ENCODE measurements at places on chromosomes 1 and 21.

DNA sequence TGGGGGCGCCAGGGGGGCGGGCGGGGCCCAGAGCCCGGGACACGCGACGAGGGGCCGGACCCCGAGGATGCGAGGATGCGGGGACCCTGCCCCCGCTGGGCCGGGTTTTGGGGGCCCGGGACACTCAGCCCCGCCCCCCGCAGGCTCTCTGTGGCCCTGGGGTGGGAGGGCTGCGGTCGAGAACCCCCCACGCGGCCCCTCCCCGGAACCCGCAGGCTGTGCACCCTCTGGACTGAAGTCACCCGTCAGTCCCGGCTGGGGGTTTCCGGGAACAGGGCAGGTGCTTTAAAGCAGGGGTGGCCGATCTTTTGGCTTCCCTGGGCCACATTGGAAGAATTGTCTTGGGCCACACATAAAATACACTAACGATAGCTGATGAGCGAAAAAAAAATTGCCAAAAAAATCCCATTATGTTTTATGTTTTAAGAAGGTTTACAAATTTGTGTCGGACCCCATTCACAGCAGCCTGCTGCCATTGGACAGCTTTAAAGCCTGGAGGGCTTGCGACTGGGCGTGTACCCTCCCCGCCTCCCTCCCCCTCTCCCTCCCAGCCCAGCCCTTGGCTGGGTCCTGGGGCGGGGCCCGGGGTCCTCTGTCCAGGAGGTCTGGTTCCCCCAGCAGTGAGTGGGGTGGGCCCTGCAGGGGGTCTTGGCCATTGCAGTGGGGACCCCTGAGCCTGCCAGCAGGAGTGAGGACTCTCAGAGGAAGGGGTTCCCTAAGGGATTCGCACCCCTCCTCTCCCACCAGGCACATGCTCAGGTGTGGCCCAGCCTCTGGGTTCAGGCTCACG lies 21.6 kb upstream of the C1orf159 start:
- no peak for DNase-seq

- DNase-seq, result no peak
Measured at GRCh38 chr1:81915937-81916336, 115.2 kb downstream of the ADGRL2 start.

- no peak for DNase-seq
Measured at GRCh38 chr1:151612501-151613281, 841 bp downstream of the SNX27 start.

DNA sequence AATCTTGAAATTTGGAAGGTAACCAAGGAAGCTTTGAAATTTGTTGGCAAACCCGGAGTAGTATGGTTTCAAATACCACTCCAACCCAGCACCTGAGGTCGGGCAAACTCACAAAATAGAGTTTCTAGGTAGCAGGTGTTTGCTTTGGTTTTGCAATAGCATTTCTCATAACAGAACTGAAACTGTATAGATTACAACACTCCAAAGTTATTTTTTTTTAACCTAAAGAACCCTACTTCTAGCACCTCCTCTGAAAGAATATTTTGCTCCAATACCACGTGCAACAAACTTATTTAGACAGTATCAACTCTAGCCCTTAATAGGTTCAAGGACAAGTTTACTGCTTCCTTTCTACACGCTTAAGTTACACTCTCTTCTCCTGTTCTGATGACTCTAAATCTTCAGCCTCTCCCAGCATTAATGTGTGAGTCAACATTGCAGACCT lies 178.5 kb upstream of the FMN2 start:
- no peak for DNase-seq

DNA sequence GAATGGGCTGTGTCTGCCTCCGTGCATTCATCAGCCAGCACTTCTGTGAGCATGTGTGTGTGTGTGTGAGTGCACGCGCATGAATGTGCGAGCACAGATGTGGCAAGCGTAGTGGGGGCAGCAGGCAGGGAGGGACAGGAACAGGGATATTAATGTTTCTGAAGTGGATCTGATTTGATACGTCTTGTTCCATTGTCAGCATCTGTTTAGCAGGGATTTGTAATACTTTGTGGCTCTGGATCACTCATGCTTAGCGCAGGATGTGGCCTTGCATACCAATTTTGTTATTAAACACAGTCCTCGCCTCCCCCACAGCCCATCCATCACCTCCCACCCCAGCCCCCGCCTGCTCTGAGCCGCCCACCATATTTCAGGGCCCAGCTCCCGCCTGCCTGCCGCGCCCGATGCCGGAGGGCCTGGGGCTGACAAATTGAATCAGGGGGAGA lies 52.4 kb downstream of the TMEM53 start:
- DNase-seq, result no peak

- DNase-seq, result no peak
Measured at GRCh38 chr21:15222707-15223106, 157.9 kb upstream of the NRIP1 start.

- no peak for DNase-seq
Measured at GRCh38 chr1:110487726-110488125, 31.2 kb downstream of the KCNA10 start.

GRCh38 chr1:96538111-96538641 lies 183.4 kb upstream of the PTBP2 start:
- DNase-seq, result no peak

GRCh38 chr1:108814343-108815125 lies 42.4 kb downstream of the AKNAD1 start:
- no peak for DNase-seq

- DNase-seq, result no peak
Measured at GRCh38 chr1:51564124-51564523, 45.1 kb upstream of the EPS15 start.

GRCh38 chr1:52662645-52663313 lies 29.8 kb downstream of the SHISAL2A start:
- DNase-seq, result no peak

DNA sequence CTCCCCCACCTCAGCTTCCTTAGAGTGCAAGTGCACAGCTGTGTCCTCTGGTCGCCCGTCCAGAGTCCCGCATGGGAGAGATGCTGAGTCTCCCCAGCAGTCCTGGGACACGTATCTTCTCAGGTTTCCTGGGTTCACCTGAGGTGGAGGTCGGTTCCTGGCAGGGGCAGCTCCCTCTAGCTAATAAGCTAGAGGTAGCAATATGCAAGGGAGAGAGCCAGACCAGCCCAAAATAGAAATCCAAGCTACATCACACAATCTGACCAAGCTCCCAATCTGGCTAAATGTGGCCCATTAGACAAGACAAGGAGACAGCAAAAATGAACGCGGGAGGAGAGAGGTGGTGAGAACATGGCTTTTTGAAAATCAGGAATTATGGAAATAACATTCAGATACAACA lies 30.9 kb upstream of the CADM3 start:
- no peak for DNase-seq

- no peak for DNase-seq
Measured at GRCh38 chr1:24717887-24718650, 27.2 kb upstream of the CLIC4 start.

GRCh38 chr21:38766987-38767722 lies 38.6 kb upstream of the ETS2 start:
- no peak for DNase-seq

DNA sequence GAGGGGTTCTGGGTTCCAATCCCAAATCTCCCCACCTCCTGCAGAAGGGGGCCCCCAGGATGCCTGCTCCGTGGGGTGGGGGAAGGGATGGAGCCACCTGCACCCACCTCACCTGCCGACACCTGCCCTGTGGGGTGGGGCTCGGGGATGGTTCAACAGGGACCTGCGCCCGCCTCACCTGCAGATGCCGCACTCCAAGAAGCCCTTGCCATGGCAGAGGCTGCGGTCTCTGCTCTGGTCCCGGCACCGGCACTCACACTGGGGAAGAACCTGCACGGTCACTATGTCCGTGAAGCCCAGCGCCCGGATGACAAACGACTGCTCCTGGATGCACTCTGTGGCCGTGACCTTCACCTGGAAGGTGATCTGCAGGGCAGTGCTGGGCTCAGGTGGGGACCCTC lies 18.1 kb upstream of the PTTG1IP start:
- DNase-seq, result no peak

DNA sequence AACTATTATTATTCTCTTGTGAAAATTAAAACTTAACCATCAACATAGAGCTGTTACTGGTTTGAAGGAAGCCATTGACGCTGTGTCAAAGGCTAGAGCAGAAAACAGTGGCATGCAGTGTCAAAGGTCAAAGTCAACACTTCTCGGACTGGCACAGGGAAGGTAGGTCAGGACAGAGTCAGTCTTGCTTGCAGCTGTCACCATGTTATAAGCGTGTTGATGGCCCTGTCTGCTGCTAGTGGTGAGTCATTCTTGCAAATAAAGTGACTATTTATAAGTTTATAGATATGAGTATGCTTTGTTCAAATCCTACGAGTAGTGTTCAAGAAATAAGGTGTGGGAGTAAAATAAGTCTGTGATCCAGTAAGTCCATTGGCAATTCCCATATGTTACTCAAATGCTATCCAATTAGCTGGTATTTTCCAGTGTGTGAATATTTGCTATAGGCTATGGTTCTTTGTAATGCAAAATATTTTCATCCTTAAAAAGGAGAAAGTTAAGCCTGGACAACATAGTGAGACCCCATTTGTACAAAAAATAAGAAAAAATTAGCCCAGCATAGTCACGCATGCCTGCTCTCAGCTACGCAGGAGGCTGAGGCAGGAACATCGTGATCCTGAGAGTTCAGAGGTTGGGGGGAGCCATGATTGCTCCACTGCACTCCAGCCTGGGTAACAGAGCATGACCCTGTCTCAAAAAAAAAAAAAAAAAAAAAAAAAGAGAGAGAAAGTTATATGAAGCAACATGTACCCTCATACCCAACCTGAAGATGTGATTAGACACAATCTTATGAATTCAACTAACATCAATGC lies 26.3 kb upstream of the TINAGL1 start:
- no peak for DNase-seq

DNA sequence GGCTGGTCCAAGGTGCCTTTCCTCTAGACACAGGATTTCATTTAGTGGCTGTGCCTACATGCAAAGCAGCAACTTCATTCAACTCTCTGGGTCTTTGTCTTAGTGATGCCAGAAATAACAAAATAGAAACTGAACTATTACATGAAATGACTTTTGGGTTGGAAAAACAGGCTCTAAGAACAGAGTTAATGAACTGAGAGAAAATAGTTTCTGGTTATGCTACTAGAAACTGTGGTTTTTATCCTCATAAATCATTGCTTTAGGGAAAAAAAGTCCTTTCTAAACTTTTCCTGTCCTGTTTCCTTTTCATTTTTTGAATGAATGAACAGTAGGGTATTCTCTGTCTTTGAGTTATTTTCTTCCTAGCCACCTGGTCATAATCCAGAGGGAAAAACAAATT lies 424.0 kb downstream of the KIF26B start:
- DNase-seq, result no peak

- DNase-seq, result no peak
Measured at GRCh38 chr1:32014199-32014947, 705 bp downstream of the KHDRBS1 start.

- DNase-seq, result no peak
Measured at GRCh38 chr1:209882286-209882685, 54.5 kb downstream of the UTP25 start.

DNA sequence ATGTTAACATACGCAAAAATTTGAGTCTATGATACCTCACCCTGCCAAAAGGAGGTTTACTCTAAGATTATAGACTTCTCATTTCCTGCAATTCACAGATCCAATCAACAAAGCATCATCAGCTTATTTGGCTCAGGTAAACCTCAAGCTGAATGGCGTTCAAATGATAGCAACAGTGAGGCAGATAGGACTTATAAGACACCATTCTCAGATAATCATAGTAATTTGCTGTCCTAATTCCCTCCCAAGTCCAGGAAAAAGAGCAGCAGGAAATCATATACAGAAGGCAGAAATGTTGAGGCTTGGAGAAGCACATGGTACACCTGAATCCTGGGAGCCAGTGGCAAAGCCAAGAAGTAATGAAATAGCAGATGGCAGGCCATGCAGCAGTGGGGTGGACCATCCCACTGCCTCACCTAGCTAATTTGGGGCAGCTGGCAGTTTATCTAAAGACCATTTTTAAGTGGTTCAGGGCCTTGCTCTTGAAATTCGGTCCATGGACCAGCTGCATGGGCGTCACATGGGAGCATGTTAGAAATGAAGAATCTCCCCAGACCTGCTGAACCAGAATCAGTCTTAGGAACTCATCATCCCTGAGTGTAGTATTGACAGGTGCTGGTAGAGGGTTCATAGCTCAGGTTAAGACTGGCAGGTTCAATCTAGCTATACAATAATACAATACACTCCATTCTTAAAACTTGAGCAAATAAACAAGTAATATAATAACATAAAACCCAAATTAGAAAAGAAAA lies 57.7 kb downstream of the ASTN1 start:
- DNase-seq, result no peak

DNA sequence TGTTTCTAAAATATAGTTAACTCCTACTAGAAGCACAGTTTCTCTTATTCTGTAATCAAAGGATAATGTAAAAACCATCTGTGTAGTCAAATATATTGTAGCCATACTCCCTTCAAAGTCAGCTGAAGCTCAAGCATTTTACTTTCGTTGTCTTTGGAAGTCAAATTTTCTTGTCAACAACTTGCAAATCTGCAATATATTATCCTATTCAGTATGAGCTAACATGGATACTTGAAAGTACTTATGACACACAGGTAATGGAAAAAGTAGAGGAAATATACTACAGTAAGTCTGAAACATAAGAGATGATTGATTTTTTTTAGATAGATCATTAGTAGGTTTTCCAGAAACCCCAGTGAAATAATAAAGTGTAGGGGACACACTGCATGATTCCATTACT lies 121.5 kb downstream of the COL24A1 start:
- no peak for DNase-seq

- DNase-seq, result no peak
Measured at GRCh38 chr1:151267760-151268159, 13.2 kb downstream of the PSMD4 start.

GRCh38 chr1:75079538-75080290 lies 54.5 kb upstream of the LHX8 start:
- no peak for DNase-seq

- DNase-seq, result no peak
Measured at GRCh38 chr1:218524526-218524925, 179.4 kb downstream of the TGFB2 start.

GRCh38 chr1:107692580-107693345 lies 272.2 kb downstream of the VAV3 start:
- DNase-seq, result no peak

- no peak for DNase-seq
Measured at GRCh38 chr1:15258833-15259621, 12.0 kb downstream of the FHAD1 start.

GRCh38 chr1:179586107-179586823 lies 5.4 kb upstream of the TDRD5 start:
- DNase-seq, result no peak

DNA sequence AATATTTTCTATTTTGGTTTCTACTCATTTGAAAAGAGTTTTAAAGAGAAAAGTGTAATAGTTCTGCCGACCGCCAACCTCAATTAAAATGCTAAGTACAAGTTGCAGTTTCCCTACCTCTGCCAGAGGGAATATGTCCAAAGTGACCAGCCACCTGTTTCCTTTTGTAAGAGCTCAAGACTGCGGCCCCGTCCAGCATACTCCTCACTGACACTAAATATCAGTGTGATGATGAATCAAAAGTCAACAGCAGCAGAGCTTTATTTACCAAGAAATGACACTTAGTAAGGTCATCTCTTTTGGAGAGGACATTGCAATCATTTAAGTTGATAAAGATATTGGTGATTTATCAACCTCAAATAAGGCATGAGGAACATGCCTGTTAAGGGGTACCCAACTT lies 57.4 kb upstream of the NRIP1 start:
- DNase-seq, result no peak

Measured in glomerular endothelial cell (primary cell).